Putamen (tissue), 1 donor: ENCODE measurements at places on chromosomes 13 and 19.

DNA sequence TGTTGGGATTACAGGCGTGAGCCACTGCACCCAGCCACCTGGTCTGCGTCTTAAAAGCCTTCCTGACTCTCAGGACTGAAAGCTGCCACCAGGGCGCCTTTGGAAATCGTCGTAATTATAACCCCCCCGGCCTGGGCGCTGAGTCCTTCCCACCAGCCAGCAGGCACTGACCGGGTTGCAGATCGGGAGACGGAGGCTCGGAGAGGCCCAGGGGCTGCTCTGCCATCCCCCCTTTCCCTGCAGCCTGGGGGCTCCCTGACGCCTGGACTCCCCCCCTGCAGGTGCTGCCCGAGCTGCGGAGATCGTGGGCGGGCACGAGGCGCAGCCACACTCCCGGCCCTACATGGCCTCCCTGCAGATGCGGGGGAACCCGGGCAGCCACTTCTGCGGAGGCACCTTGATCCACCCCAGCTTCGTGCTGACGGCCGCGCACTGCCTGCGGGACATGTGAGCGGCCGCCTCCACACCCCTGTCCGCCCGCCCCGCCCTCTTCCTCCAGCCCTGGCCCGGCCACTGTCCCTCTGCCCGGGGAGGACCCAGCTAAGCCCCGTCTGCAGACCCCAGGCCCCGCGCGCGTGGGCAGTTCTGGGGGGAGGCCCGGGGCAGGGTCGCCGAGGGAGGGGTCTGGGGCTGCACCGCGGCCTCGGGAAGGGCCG lies 2.5 kb downstream of the PRTN3 start:
- no peak for DNase-seq

DNA sequence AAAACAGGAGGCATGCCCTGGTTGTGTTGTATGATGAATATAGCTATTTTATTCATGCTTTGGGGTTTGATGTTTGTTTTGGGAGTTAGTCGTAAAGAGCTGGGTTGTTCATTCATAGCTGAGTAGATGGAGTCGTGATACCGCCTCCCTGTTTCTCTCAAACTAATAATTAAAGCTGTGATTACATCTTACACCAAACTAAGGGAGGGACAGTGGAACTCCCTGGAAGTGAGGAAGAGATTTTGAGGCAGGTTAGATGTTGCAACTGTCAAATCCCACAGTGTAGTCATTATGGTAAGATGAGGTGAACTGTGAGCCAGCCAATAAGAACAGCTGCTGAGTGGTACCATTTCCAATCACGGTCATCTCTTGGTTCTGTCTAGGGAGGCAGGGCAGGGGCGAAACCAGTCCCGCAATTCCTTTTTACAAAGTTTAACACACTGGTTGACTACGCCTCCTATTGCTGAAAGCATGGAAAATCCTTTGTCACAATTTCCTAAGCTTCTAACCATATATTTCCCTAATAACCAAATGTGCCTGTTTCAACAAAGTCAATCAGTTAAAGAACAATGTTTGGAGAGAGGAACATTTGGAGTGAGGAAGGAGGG lies 207.6 kb upstream of the SERP2 start:
- DNase-seq, result no peak

GRCh38 chr13:39783051-39783450 lies 127.6 kb downstream of the COG6 start:
- no peak for DNase-seq

DNA sequence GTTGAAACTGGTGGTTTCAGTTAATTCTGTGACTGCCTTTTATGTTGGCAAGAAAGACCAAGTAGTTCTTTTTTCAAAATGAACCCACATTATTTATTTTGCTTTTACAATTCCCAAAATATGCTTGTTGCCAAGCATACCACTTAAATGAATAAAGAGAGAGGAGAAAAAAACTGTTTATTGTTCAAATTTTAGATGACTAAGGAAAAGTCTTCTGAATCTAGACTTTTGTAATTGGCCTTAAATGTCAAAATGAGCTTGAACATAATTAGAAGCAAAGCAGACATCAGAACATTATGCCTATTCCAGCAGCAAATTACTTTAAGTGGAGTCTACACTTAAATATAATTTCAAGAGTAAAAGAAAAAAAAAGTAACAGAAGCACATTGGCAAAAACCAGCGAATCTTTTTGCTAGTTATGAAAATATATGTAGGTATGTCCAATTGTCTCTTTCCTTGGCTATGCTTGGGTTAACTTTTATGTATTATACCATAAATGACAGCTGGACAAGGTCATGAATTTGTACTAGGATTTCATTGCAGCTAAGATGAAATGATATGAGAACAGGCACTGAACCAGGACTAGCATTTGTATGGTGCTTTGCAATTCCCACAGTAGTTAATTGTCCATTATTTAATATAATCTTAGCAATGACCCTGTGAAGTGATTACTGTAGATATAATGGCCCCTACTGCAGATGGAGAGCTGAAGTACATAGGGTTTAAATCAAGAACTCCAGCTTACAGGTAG lies 211.9 kb downstream of the NALCN start:
- DNase-seq, result no peak

DNA sequence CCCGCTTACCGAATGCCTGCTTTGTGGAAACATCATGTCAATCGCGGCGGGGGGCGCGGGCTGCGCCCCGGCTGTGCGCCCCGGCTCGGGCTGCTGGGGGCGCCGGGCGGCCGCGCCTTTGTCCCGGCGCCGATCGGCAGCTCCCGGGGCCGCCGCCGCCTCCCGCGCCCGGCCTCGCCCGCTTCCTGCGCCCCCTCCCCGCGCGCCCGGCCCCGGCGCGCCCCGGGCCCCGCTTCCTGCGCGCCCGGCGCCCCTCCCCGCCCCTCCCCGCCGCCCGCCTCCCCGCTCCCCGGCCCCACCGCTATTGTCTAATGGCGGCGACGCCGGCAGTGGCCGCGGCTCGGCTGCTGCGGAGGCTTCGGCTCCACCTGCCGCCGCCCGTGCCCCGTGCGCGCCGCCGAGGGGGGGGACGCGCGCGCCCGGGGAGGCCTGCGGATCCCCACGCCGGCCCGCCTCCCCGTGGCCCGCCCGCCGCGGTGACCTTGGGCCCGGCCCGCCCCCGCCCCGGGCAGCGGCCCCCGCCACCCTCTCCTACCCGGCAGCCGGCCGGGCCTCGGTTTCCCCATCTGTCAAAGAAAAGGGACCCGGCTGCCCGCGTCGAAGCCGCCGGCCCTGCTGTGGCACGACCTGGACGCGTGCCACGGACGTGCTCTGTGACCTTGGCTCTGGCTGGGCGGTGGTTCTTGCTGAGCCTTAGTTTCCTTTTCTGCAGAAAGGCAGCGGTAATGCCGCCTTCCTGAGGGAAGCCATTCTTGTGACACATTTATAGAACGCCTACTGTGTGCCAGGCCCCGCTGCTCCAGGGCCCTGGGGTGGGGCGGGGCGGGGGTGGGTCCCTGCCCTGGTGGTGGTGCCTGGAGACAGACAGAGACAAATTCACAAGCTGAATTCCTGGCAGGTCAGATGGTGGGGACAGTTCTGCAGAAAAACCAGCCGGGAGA lies at the start of gene TLE5:
Gene TLE5 (minus strand): TSS at position 331 of the 941 bp plus-strand sequence. CDS start 295 bp downstream, at position 36.
- peak; percentile 49 for DNase-seq

DNA sequence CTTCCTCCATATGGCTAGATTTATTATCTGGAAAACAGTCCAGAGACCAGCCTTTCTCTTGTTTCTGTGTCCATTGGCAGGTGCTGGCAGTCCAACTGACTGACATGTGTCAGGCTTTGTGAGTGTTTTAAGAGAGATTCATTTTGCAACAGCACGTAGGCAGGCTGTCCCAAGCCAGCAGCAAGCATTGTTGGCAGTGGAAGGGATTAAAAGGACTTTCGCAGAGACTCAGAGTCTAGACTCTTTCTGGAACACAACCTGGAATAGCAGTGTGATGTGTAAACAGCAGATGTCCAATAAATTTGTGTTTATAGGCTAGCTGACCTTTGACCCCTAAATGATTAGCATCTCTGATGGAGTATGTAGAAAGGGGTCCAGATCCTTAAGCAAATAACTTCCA lies 222.2 kb upstream of the SERP2 start:
- DNase-seq, result no peak

GRCh38 chr19:46428239-46429135 lies at the start of gene PNMA8C:
PNMA8C (minus strand) TSS chr19:46428936; CDS start chr19:46428359, 577 bp downstream.
- DNase-seq, result peak; percentile 89

DNA sequence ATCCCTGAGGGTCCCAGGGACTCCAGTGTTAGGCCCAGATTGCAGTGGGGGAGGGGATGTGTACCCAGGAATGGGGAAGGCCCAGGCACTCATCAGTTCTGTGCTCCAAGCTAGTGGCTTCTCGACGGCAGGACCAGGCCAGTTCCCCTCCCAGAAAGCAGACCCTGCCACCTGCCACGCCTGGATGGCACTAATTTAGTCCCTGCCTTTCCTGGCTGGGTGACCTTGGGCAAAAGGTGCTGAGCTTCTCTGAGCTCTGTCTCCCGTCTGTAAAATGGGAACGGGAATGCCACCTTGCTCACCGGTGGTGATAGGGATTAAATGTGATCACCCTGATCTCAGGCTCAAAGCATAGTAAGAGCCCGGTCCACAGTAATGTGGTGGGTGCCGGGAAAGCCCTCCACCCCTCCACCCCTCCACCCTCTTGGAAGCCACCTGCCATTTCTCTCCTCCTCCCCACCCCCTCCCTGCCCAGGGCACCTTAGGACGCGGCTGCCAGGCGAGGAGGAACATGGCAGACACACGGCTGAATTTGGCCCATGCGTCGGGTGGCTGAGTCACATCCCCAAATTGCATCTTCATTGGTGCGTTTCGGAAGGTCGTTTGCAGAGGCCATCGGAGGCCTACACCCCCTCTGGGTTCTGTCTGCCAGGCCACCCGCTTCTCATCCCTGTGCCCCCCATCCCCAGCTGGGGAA lies 2.3 kb downstream of the KCNN1 start:
- no peak for DNase-seq

DNA sequence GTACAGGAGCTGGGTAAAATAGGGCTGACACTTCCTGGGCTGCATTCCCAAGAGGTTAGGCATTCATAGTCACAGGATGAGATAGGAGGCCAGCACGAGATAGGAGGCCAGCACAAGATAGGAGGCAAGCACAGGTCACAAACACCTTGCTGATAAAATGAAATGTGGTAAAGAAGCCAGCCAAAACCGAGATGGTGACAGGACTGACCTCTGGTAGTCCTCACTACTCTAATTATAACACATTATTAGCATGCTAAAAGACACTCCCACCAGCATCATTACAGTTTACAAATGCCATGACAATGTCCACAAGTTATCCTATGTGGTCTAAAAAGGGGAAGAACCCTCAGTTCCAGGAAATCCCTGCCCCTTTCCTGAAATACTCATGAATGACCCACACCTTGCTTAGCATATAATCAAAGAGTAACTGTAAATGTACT lies 20.9 kb upstream of the IGSF23 start:
- DNase-seq, result no peak

GRCh38 chr19:4337906-4338440 lies 654 bp downstream of the STAP2 start:
- DNase-seq, result no peak

DNA sequence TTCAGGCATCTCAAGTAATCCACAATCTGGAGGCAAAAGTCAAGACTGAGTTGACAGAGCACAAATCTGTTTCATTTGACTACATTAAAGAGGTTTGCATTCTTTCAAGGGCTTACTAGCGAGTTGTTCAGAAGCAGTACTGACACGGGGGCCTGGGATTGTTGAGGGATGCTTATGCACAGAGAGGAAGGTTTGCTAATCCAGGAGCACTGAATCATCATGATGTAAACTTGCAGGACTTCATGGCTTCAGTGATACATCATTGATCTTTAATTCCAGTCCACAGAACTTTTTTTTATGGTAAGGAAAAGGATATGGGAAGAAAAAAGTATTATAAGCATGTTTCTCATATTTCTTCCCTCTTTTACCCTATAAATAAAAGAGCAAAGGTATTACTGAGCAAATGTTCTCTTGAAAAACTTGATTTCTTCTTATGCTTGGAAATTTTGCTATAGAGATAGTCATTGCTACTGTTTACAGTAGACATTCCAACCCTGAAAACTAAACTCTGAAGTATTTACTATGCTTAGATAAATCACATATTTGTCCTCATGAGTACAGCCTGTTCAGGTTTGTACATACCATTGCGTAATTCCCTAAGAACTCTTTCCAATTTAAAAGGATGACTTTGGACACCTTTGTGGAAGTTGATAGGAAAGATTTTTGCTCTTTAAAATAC lies 65.8 kb upstream of the KPNA3 start:
- no peak for DNase-seq

GRCh38 chr13:37870895-37871550 lies 1.5 kb upstream of the TRPC4 start:
- DNase-seq, result no peak

GRCh38 chr13:45784755-45785675 lies 66.5 kb downstream of the SIAH3 start:
- DNase-seq, result peak; percentile 63

DNA sequence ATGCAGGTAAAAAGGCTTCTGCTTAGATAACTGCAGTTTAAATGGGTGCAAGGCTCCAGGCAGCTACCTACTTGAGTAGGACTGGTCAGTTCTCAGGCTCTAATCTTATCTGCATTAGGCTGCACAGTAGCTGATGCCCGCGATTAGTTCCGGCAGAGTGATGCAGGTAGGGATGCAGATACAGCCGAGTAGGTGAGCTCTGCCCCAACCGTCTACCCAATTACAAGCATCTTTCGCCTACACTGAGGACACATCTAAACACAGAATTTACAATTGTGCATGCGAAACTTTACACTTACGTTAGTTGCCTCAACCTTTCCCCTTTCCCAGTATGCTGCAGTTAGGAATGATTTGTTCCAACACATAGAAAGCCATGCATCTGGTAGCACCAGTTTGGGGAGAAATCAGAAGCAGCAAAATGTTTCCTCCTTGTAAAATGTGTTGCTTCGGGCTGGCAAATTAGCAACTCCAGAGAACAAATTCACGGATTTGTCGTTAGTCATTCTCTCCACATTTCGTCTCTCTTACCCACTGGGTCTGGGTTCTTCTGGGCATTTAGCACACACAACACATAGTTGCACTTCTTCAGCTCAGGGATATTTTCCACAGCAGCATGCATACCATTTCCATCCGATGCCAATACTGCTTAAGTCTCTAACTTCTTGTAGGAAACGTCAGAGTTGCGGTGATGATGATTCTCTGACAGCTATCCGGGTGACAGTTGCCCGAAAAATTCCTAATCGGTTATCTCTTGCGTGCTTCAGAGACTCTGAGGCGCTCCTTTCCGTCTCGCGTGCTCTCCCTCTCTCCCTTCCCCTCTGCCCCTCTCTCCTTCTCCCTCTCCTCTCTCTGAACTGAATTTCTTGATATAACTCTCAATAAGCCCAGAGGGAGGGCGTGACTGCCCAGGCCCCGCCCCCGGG lies at the start of gene PCDH9:
Gene PCDH9 (minus strand): TSS at position 856 of the 923 bp plus-strand sequence. CDS start 1,896 bp downstream, outside the sequence.
- DNase-seq, result no peak

- DNase-seq, result no peak
These were observed 2.4 kb upstream of the LYL1 start for GRCh38 chr19:13104848-13105711.

- no peak for DNase-seq
These were observed 136.5 kb upstream of the FNDC3A start for GRCh38 chr13:48839171-48839570.
